ENCODE measurements at places on chromosomes 2 and 18.
A peak's percentile ranks its signal among the peaks of the same experiment; 100 is the strongest.

DNA sequence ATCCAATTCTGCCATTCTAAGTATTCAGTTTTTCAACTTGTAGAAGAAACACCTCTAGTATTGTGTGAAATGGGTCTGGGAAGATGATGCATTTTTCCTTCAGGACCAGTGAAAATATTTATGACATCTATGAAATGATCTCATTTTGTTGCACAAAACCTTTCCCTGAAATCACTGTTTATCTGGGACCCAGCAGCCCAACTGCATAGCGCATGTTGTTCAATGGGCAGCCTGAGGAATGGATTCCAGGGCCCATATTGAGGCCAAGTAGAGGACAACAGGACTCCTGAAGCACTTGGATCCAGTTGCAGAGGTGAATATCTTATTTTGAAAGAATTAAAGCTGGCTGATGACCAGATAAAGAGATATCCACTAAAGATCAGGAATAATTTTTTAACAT lies 7.3 kb downstream of the RBMS1 start:
- DNase-seq, result no peak

- peak; percentile 67 for DNase-seq
These were observed 60.2 kb upstream of the SLC39A10 start for GRCh38 chr2:195596840-195597239.

GRCh38 chr2:42568401-42569115 lies at the start of gene MTA3:
Gene MTA3 (plus strand): TSS chr2:42568632. CDS start chr2:42568746, 114 bp downstream.
- peak; percentile 18 for DNase-seq

DNA sequence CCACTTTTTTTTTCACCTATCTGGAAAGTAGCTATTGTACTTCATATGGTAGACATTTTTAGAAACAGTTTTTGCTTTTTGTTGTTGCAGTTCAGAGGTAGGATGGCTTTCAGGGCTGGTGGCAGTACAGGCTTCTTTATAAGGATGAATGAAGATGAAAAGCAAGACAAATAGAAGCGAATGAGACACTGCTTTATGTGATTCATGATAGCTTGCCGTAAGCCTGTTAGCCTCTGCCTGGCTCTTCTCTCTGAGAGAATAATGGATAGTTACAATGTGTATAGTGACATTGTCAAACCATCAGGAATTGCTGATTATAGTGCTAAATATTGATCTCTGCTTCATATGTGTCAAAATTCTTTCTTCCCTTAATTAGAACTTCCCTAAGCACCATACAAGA lies 173.7 kb downstream of the NR4A2 start:
- DNase-seq, result no peak

DNA sequence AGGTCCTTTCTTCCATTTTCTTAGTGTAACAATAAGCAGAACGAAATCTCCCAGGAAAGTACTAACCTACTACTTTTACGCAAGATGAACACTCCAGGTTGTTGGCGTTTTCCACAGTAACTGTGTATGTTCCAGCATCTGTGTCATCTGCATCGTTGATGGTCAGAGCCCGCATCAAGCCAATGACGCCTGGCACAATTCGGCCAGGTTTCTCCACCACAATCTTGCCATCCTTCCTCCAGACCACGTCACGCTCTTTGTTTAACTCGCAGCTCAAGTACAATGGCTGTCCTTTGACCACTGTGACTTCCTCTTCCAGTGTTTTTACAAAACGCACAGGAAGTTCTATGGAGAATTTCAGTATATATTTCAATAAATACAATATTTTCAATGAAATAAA lies 155.6 kb downstream of the PLEKHA3 start:
- DNase-seq, result no peak

- DNase-seq, result peak; percentile 36
These were observed 722 bp downstream of the ACSL3 start for GRCh38 chr2:222861411-222862105.

GRCh38 chr2:191155608-191156071 lies 4.8 kb upstream of the STAT4 start:
- peak; percentile 47 for DNase-seq

- no peak for DNase-seq
These were observed 30.8 kb downstream of the PLB1 start for GRCh38 chr2:28526527-28527132.

- no peak for DNase-seq
These were observed 61.6 kb downstream of the TRIB2 start for GRCh38 chr2:12778369-12778768.

DNA sequence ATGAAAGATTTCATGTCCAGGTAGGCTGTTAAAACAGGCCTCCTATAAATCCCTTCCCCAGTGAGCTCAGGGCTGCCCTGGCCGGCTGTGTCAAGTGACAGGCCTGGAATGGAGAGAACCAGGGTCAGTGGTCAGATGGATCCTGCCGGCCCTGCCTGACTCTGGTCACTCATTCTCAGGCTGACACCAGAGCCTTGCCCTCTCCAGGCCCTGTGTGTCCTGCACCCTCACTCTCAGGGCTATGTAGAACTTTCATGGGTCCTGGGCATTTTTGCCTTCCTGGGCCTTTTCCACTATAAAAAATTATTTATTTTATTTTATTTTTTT lies 82.0 kb upstream of the RGPD5 start:
- no peak for DNase-seq

DNA sequence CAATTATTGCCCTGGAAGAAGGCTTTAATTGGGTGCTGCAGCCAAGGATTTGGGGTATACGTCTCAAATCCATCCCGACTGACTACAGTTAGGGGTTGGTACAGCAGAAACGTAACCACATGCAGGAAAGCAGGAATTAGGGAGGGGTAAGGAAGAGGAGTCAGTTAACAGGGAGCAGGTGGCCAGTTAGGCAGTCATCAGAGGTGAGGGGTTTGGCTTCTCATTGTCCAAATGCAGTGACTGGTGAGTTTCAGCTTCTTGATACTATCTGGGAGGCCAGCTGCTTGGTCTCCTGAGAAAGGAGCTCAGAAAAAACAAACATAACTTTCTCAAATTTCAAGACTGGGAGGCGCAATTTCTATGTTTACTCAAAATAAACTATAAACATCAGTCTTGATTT lies 38.8 kb upstream of the UBE2F start:
- peak; percentile 32 for DNase-seq

GRCh38 chr2:239459606-239460005 lies 58.8 kb upstream of the HDAC4 start:
- no peak for DNase-seq

DNA sequence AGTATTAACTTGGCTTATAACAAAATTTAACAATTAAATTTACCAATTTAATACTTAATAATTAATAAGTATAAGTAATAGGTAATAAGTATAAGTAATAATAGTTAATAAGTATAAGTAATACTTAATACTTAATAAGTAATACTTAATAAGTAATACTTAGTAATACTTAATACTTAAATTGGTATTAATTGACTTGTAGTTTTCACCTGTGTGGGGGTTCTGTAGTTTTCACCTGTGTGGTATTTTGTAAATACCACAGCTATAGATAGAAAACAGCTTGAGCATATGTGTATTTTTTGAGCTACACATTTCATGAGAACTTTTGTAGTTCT lies 55.4 kb downstream of the MAPRE2 start:
- DNase-seq, result no peak

Data from LHCN-M2 (cell line).